ENCODE measurements at places on chromosomes 3 and 15.

DNA sequence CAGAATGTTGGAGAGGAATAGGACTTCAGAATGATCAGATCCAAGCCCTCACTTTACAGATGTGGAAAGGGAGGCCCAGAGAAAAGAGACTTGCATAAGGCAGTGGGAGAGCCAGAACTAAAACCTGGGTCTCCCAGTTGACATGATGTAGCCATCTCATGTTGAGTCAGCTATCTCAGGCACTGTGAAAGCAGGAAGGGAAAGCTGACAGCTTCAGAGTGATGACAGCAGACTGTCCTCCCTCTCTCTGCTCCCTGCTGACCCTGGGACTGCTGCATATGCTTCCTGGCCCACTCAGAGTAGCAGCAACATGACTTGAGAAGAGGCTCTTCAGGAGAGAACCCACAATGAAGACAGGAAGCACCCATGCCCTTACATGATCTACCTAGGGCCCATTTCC is 14.7 kb downstream of the FHIT start:
- DNase-seq, result no peak

GRCh38 chr3:181178991-181179390 is 189.5 kb upstream of the DNAJC19 start:
- DNase-seq, result no peak

- DNase-seq, result no peak
Observed at GRCh38 chr3:16728770-16729745, 123.8 kb upstream of the DAZL start.

- DNase-seq, result no peak
Observed at GRCh38 chr3:157626817-157627216, 123.6 kb upstream of the VEPH1 start.
